Stimulated activated CD4-positive, alpha-beta T cell treated with anti-CD3 and anti-CD28 coated beads, Interleukin-2, amount 100 ng/mL, for 4 hours (primary cell): ENCODE measurements at places on chromosomes 1 and 21.

GRCh38 chr1:163035446-163036249 is 33.5 kb upstream of the RGS4 start:
- DNase-seq: no peak

DNA sequence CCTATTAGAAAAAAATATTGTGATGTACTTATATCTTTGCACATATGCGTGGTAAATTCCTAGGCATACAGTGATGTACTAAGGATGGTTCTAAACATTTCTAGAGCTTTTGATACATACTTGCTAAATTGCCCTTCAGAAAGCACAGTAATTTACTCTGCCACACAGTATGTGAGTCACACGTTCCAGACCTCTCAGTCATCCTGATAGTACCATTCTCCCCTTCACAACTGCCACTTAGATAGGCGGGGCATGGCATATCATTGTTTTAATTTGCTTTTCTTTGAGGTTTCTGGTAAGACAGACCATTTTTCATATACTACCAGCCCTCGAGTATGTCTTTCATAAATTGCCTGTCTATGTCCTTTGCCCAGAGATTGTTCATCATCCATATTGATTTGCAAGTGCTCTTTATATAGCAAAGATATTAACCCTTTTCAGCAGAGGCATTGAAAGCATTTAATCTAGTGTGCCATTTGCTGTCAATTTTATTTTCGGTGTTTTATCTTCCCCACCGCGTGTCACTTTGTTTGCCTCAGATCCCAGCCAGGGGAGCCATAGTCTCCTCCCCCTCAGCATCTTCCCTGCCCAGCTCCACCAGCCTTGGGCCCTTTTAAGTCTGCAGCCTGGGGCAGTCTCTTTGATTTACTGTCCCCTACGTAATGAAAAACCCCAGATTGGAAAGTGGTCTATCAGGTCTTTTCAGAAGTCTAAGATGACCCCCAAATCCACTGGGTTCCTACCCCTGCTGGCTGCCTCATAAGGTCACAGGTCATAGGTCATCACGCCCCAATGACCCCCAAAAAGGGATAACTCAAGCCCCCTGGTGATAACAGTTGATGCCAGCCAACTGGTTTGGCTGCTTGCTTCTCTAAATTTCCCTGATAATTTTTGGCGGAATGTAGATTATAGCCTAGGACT is 11.8 kb upstream of the PAX7 start:
- DNase-seq: no peak

DNA sequence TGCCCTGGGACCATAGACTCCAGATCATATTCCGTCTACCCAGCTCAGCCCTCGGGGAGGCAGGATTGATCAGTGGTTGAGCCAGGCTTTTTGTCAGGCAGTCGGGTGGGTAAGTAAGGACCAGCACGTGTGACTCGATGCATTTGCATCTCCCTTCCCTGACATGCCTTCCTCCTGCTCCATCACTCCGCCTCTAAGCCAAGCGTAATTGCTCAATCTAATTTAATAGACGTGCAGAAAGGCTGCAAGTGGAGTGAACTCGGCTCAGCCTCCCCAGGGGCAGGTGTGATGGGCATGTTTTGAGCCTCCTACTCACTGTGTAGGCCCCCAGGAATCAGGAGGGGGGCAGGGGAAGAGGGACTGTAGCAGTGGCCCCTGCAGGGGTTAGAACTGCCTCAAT is 34.6 kb upstream of the GRIK3 start:
- no peak for DNase-seq

GRCh38 chr1:50976890-50977574 is 7.0 kb downstream of the CDKN2C start:
- DNase-seq: no peak

DNA sequence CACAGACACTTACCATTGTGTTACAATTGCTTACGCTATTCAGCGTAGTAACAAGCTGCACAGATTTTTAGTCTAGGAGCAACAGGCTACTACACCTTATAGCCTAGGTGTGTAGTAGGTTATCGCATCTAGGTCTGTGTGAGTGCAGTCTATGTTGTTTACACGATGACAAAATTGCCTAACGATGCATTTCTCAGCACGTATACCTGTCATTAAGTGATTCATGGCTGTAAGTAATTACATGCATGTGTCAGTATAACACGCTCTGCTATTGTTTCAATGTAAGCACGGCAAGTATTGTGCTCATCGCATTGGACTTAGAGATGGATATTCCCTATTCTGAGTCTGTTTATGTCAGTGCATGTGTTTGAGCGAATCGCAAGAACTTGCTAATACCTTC is 15.7 kb upstream of the ZBTB18 start:
- DNase-seq: no peak

- DNase-seq: no peak
These were observed 10.5 kb downstream of the AXDND1 start for GRCh38 chr1:179376223-179376622.

DNA sequence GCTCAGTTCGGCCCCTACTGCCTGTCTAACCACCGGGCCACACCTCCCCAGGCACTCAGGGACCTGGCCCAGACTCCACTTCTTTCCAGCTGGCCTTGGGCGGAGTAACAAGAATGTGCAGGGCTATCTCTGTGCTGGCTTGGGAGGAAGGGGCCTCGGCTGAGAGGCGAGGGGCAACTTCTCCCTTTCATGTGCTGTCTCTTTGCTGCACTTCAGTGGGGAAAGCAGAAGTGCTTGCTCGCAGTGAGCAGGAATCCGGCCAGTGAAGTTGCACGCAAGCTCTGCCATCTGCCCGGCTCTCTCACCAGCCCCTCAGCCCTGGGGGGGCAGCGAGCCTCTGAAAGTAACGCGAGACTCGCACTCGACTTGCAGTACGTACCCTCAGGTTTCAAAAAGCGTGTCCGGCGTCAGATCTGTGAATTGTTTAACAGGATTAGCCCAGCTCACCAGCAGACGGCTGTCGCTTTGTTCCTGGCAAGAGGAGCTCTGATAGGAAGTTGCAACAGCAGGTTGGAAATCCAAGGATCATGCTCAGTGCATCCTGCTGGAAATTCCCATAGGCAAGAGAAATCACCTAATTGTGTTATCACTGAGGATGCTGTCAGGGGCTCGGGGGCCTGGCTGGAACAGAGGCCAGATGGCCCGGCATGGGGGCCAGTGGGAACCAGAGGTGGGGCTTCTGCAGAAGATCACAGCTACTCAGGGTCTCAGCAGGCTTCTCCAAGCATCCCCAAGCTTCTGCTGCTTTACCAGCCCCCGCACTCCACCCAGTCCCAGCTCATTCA is 221.1 kb downstream of the NPHP4 start:
- DNase-seq: no peak

GRCh38 chr21:45039317-45040156 is 34.8 kb upstream of the ADARB1 start:
- no peak for DNase-seq
